ENCODE measurements at places on chromosomes 6 and 20. TPM values are rescaled to one million over a fixed set of nuclear protein-coding genes. Genes with fewer than 3 reads are reported as not detected.

DNA sequence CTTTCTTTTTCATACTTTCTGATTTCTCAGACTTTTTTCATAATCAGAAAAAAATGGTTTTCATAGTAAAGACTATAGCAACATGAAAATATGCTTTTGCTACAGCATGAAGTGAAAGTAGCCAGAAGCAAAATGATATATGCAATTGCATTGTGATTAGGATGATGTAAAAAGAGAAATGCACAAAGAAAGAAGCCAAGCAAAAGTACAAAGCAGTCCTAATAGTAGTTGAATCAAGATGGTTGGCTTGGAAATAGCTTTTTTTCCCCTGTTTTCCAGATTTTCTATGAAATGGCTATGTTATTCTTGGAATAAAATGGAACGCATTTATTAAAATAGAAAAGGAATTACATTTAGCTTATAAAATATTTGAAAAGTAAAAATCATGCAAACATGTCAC lies 77.3 kb downstream of the SEL1L2 start:
- DNase-seq, result no peak

DNA sequence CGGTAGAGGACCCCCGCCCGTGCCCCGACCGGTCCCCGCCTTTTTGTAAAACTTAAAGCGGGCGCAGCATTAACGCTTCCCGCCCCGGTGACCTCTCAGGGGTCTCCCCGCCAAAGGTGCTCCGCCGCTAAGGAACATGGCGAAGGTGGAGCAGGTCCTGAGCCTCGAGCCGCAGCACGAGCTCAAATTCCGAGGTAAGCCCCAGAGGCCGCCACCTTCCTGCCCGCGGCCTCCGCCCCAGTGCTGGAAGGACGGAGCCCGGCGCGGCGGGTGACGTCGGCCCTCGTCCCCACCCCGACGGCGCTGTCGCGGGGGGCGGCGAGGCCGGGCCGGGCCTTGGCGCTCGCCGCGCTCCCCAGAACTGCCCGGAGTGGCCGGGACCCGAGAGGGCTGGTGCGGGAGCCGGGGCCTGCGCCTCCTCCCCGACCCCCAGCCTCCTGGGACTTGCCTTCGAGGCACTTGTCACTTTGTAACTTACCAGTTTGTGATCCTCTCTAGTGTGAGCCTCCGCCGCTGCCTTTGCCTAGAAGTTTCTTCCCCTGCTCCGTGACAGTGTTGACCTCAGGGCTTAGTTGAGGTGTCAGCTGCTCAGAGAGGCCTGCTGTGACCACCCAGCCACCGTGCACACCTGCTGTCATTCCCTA lies 417 bp downstream of the VAPB start:
- DNase-seq, result no peak

GRCh38 chr6:3356056-3356823 lies 97.5 kb downstream of the PSMG4 start:
- DNase-seq, result no peak

The CTCFL gene
- total RNA-seq, result not detected

The GTPBP2 gene
- 43.7 TPM for total RNA-seq

All from omental fat pad (tissue), 4 donors.